ENCODE measurements at places on chromosomes 4 and X.

GRCh38 chrX:17919896-17920446 lies 58.9 kb upstream of the RAI2 start:
- DNase-seq, result no peak

DNA sequence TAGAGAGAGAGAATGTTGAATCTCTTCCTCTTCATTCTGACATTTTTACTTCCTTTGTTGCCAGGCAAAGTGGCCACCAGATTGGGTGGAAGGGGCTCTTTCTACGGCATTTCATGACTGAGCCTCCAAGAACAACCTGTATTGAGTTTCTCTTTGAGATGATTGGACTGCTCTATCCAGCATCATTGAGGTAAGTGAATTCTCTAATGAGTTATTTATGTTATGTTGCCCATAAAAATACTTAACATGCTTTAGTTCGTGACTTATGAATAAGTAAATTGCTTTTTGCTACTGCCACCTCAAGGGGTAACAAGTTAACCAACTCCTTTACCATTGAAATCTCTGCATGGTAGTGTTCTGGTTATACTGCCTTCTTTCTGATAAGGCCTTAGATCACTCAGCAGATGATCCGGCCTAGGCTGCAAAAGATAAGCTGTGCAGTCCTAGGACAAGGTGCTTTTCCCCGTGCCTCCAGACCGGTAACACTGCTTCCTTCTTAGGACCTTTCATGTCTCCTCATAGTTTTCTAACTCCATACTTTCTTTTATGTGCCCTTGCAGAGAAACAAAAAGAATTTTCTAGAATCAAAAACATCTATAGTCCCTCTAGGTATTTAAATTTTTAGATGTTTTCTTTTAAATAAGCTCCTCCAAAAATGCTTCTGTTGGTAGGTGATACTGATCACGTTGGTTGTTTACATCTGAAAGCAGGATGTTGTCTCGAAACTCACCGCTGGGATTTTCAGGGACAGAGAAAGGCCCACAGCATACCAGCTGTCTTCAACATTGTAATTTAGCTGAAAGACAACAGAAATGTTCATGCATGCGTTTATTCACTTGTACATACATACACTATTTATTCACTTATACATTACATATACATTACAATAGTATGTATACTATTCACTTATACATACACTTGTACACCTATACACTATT lies 157.1 kb upstream of the RBPJ start:
- no peak for DNase-seq

- DNase-seq, result peak; percentile 6
Observed at GRCh38 chrX:44228621-44229020, 114.9 kb downstream of the EFHC2 start.

DNA sequence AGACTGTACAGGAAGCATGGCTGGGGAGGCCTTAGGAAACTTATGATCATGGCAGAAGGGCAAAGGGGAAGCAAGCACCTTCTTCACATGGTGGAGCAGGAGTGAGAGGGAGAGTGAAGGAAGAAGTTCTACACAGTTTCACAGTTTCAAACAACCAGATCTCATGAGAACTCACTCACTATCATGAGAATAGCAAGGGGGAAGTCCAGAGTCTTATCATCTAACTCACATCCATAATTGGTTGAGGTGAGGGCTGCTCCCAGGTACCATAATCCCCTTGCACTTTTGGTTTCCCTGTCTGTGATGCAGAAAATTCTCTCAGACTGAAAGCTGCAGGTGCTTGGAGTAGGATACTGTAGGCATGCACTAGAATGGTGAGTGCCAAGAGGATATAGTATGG lies 233.8 kb upstream of the CPEB2 start:
- no peak for DNase-seq

DNA sequence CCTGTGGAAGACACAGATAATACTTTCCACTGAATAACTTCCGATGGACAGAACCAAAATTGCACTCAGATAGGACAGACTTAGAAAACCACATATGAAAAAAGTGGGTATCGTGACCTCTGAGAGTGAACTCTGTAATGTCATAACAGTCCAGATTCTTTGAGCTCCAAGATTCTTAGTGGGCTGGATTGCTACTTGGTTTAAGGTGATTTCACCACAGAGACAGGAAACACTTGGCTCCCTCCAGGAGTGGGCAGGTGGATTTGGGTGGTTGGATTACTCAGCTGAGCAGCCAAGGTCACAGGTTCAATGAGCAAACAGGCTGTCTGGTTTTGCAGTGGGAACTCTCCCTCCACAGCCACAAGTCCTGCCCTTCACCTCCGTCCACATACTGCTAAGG lies 126.0 kb downstream of the AFAP1 start:
- DNase-seq, result no peak

- DNase-seq, result no peak
Observed at GRCh38 chrX:264634-265455, 16.3 kb upstream of the PLCXD1 start.
